Lung (tissue), 17 donors: ENCODE measurements at places on chromosomes 4 and X. TPM values are rescaled to one million over a fixed set of nuclear protein-coding genes. Genes with fewer than 3 reads are reported as not detected.

Gene CT45A2
- not detected for total RNA-seq

Gene CPZ
- 2.0 TPM for total RNA-seq

Gene NEUROG2
- not detected for total RNA-seq

Gene SATL1
- total RNA-seq: 0.06 TPM

Gene MFAP3L
- 3.4 TPM for total RNA-seq

Gene RPA4
- total RNA-seq: 1.5 TPM

Gene P2RY4
- 0.37 TPM for total RNA-seq

Gene NALF2
- total RNA-seq: 0.11 TPM

Gene TMPRSS11A
- not detected for total RNA-seq

Gene STBD1
- total RNA-seq: 14.8 TPM

Gene KLB
- total RNA-seq: 0.51 TPM

Gene HSD17B13
- total RNA-seq: 0.34 TPM

Gene BTK
- 15.5 TPM for total RNA-seq

Gene UGT2A1
- total RNA-seq: not detected

Gene MID2
- total RNA-seq: 44.1 TPM

Gene AFF2
- total RNA-seq: 13.0 TPM

Gene TRIM60
- total RNA-seq: not detected

Gene DCLK2
- total RNA-seq: 11.8 TPM

Gene GPR34
- 9.8 TPM for total RNA-seq

Gene MAOA
- 187 TPM for total RNA-seq
